Tibial nerve (tissue), 4 donors: ENCODE measurements at places on chromosomes 7 and 10.

GRCh38 chr10:104816501-104816900, 175.4 kb downstream of the SORCS3 start:
- no peak for DNase-seq

DNA sequence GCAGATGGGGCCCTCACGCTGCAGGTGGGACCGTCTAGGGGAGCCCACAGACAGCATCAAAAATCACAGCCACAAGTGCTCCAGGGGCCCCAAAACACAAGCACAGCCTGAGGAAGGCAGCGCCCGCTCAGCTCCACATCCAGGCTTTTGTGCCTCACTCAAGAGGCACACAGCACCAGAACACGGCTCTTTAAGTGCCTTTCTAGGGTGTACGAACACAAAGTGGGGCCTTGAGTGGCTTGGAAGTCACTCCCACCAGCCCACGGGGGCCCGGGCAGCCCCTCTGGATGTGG, 65.2 kb downstream of the DIP2C start:
- no peak for DNase-seq

- no peak for DNase-seq
Observed at GRCh38 chr7:2526659-2527504, 7.3 kb downstream of the LFNG start.

DNA sequence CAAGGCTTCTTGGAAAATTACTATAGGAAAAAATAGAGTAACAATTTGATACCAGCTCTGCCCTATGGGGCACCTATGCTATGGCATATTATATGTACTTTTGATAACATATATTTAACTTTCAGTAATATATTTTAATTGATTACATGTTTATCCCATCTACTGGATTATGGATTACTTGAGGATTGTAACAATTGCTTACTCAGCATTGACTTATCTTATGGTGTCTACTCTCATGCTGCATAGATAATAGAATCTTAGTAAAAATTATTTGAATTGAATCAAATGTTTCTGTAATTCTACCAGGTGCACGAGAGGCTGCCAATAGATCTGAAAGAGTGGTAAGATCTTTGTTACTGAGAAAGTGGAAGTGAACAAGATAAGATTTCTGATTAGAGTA, 57.8 kb upstream of the CALCR start:
- no peak for DNase-seq

DNA sequence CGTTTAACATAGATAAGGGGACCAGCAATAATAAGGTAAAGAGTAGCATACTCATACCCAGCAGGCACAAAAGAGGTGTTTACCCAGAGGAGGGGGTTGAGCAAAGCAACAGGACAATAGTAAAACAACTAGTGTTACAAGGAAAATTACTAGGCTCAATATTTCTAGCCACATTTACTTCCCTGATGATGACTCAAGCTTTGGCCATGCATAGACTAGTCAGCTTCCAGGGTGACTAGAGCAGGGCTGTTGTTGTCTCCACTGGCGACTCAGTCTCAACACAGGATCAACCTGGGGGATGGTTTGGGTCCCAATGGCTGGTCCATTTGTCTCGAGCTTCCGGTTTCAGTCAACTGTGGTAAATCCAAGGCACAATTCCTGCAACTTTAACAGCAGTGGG, 217.7 kb upstream of the KCND2 start:
- DNase-seq, result no peak

DNA sequence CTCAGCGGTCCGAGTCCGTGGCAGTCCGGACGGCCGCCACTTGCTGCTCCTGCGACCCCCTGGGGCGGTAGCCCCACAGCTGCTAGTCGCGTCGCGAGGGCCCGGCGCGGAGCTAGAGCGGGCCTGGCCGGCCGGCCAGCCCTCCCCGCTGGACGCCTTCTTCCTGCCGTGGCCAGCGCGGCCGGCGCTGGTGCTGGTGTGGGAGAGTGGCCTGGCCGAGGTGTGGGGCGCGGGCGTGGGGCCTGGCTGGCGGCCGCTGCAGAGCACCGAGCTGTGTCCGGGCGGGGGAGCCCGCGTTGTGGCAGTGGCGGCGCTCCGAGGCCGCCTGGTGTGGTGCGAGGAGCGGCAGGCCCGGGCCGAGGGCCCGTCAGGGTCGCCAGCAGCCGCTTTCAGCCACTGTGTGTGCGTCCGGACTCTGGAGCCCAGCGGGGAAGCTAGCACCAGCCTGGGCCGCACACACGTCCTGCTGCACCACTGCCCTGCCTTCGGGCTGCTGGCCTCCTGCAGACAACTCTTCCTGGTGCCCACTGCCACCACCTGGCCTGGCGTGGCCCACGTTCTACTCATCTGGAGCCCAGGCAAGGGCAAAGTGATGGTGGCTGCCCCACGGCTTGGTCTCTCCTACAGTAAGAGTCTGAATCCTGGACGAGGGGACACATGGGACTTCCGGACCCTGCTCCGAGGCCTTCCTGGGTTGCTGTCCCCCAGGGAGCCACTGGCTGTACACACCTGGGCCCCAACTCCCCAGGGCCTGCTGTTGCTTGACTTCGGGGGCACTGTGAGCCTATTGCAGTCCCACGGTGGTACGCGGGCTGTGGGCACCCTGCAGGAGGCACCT, 631 bp downstream of the HPS6 start:
- DNase-seq, result no peak

- DNase-seq, result no peak
Observed at GRCh38 chr7:128217030-128217805, 23.9 kb upstream of the LEP start.

DNA sequence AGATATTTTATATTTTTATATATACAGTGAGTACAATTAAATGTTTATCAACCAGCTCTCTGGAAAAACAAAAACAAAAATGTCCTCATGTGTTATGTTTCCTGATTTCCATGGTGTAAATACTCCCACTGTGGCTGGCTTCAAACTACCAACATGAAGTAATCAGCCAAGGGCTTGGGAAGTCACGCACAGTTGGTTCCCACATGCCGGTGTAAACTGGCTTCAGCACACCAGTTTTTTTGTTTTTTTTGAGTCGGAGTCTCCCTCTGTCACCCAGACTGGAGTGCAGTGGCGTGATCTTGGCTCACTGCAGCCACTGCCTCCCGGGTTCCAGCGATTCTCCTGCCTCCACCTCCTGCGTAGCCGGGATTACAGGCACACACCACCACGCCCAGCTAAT, 11.8 kb downstream of the OSBPL3 start:
- no peak for DNase-seq

- no peak for DNase-seq
Observed at GRCh38 chr10:29658984-29659965, 24.5 kb upstream of the SVIL start.

DNA sequence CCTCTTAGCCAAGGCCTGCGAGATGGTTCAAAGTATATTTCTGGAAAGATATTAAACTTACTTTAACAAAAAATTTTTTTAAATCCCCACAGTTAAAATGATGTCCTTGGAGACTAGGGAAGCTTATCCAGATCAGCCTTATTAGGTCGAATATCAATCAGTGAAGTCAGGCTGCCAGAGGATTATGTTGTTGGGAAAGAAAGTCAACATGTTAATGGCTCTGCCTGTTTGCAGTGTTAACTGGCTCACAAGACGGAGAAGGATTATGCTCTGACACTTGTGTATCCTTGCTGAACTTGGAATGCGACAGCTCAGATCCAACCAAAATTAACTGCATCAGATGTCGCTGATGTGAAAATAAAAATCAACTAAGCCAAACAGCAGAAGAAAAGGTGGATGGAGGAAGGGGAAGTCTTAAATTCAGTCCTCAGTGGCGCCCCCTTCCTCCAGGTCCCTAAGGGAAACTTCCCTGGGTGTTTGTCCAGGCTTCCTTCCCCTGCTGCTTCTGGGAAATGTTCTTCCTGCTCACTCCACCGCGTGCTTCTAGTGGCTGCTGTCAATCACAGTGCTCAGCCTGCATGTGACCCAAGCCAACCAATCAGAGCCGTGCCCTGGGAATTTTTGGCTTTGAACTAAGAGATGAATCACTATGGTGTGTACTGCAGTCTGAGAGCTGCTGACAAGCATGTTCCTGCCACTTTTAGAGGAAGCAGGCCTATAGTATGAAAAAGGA, 690.4 kb upstream of the NRP1 start:
- DNase-seq, result no peak

- DNase-seq, result no peak
Observed at GRCh38 chr10:10661176-10661575, 356.5 kb upstream of the CELF2 start.

DNA sequence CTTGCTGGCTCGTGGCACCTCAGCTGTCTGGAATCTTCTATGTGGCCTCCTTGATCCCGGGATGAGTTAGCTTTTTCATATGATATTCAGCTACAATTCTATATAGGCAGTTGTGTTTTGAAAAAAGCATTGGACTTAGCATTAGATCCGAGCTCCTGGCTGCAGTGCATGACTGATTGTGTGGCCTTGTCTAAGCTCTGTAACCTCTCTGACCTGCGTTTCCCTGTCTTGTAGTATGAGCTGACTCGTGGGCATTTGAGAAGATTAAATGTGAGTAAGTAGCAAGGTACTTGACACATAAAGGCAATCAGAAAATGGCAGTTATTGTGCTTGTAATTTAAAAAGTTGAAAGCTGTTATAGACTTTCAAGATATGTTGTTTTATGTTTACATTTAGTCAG, 85.9 kb downstream of the CCNY start:
- DNase-seq, result no peak

- no peak for DNase-seq
Observed at GRCh38 chr7:149552799-149553198, 55.2 kb upstream of the ZNF746 start.

- no peak for DNase-seq
Observed at GRCh38 chr7:15143936-15144335, 241.4 kb upstream of the DGKB start.

DNA sequence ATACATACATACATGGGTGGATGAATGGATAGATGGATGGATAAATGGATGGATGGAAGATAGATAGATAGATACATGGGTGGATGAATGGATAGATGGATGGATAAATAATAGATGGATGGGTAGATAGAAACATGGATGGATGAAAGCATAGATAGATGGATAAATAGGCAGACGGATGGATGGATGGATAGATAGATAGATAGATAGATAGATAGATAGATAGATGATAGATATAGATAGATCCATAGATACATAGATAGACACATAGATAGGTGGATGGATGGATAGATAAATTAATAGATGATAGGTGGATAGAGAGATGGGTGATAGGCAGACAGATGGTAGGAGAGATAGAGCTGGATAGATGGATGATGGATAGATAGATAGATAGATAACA, 68.5 kb downstream of the FAM204A start:
- DNase-seq, result no peak

DNA sequence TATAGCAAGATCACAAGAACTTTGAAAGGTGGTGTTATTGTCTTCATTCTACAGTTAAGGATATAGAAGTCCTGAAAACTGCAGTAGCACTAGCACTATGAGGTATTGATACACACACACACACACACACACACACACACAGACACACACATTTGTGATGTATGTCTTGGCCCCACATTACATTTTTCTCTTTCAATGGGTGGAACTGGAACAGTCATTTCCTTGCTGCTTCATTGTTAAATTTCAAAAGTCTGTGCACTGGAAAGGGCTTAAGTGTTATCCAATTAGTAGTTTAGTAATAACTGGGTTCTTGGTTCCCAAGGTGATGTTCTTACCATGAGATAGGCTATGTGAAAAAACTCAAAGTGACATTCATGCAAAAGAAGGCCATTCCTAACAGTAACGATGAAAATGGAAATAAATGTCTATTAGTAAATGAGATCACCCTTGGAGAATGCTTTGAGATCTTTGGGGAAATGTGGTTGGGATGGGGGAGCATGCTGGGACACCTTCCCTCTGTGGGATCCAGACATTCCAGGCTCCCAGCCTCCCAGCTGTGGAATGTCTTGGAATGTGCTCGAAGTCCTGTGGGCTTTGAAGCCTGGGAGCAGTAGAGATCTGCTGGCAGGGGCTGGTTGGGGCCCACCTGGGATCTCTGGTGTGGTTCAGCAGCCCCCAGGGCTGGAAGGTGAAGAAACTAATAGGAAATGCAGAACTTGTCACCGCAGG, 37.4 kb upstream of the CALD1 start:
- no peak for DNase-seq

DNA sequence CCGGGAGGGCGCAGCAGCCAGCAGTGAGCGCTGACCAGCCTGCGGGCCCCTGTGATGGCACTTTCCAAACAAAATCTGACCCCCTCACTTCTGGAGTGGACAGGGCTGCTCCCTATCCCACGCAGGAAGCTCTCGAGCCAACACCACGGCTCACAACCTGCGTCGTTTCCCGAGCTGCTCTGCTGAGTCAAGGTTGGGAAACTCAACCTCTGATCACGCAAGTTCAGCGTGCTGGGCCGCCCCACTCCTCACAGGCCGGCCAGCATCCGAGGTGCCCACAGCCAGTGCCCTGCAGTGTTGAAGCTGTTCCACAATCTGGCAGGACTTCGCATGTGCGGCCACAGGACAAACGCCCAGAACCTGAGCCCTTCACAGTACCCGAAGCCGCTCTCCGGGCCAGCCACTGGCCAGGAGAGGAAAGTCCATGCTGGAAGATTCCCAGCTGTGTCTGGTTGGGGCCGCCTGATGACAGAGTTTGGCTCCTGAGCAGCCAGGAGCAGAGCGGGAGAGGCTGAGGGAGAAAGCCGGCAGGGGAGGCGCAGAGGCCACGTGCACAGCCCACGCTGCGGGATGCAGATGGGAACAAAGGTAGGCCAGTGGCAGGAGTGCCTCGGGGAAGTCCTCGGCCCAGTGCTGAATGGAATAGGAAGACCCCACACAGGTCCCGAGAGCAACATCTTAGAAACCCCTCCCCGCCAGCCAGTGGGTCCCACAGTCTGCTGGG, 263.3 kb upstream of the TCERG1L start:
- DNase-seq, result no peak

GRCh38 chr10:113504423-113504822, 48.4 kb upstream of the HABP2 start:
- DNase-seq, result no peak

DNA sequence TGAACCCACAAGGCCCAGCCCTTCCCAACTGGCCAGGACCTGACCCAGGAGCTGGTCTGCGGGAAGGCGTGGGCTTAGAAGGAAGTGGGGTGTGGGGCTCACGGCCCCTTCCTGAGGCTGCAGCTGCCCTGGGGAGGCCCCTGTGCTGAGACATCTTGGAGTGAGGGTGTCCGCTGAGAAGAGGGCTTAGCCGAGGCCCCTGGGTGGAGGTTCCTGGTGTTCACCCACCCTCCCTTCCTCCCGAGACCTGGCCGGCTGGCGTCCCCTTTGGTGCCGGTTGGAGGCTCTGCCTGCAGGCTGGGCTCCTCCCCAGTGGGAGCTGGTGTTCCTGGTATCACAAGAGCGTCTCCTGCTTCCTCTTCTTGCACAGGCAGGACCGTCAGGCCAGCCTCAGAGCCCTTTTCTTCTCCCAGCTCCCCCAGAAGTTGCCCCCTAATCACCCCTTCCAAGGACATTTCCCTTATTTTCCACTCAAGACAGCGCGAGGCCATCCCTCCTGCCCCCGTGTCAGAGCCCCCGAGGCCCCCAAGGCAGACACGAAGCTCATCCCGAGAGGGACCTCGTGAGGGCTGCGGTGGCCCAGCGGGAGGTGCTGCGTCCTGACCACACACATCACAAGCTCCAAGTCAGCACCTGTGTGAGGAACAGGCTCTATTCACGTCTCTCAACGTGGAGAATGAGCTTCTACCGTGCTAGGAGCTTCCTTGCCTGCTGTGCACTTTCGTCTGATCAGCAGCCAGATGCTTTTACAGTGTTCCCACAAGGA, 25.1 kb upstream of the FAM20C start:
- DNase-seq, result no peak
